Activated CD4-positive, alpha-beta T cell treated with anti-CD3 and anti-CD28 coated beads, Interleukin-2, amount 10 ng/mL, durations not matched to agents 7 days and 5 days (primary cell): ENCODE measurements at places on chromosomes 5 and 9. TPM values are rescaled to one million over a fixed set of nuclear protein-coding genes. Genes with fewer than 3 reads are reported as not detected.

DNA sequence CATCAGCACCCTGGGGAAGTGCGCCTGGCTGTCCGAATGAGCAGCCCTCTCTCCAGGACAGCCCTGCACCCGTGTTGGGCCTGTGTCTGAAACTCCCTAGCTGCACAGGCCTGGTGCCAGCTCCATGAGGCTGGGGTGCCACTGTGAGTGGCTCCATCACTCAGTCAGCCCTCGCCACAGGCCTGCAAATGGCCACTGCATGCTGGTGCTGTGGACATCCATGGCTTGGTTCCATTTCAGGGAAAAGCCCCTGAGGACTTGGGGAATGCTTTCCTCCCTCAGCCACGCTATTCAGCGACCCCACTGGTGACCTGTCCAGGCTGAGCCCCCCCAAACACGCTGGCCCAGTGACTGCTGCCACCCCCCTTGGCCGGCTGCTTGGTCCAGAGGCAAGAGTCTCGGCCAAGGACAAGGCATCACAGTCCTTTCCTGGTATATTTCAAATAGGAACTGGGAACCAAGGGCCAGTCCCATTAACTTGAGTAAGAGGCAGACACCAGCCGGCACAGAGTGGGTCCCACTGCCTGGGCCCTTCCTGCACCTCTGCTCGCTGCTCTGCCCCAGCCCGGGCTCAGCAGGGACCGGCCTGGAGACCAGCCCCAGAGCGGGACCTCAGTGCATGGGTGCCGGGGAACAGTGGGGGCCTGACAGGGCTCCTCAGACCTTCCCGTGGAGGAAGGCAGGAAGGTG, 181.3 kb downstream of the AUH start:
- DNase-seq = no peak

- DNase-seq = no peak
Measured at GRCh38 chr9:70260606-70261005, 1.8 kb downstream of the SMC5 start.

DNA sequence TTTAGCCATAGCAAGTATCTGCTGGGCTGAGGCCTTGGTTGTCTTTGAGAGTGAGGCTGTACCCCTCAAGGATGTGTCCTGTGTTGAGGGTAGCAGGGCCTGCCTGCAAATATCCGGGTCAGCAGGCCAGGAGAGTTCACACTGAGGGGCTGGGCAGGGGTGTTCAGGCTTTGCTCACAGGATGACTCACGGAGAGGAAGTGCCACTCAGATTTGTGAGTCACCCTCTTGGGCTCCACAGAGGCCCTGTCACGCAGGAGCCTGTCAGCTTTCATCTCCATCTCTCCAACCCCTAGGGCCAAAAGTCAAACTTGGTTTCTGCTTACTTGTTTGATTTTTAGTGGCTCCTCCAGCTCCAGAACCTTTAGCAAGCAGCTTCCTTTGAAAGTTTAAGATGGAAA, 211.5 kb downstream of the SEC61B start:
- DNase-seq = peak; percentile 57

DNA sequence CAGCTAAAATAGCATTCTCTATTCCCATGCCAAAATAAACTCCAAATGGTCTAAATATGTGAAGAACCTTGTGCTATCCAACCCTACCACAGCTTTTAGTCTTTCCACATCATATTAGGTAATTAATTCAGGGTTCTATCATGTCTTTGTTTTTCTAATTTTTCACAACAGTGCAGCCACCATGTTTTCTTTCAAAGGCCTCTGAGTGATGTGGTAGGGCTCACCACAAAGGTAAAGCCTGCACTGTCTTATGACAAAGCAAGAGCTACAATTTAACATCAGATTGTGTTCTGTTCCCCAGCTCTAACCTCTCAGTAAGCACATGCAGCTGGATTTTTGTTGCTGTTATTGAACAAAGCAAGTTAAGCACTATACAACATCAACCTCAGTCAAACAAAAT, 52.4 kb downstream of the MEF2C start:
- DNase-seq = peak; percentile 23

- no peak for DNase-seq
Measured at GRCh38 chr5:65030056-65030455, 261.3 kb downstream of the CWC27 start.

DNA sequence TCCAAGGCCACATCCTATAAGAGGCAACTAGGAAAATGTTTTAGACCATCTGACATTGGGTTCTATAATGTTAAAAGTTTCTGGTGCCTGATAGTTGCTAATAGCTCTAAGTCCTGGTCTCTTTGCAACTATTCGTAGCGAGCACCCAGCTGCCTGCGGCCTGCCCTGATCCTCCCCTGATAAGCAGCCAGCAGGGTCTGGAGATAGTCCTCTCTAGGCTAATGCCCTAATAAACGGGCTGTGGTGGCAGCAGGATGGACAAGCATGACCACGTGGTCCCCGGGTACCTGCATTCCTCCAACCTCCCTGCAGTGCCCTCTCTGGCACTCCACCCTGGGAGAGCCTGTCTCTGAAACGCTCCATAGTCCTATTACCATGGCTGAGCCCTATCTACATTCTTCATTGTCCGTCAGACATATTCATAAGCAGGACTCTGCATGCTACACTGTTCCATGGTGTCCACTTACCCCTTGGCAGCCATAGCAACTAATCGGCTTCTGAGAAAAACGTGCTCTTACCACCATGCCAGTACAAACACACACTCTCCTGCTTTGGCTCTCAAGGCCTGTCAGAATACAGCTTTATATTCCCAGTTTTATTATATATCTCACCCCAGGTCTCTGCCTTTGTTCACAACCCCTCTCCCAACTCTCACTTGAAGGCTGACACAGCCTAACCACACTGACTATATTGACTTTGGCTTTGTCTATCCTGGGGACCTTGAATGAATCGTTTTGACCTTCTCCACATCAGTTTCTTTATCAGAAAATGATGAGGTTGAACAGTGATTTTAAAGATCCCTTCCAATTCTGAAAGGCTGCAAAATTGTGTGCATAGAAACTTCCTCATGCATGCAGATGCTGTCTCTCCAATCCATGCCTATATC, 49.9 kb upstream of the DAPK1 start:
- DNase-seq = no peak

DNA sequence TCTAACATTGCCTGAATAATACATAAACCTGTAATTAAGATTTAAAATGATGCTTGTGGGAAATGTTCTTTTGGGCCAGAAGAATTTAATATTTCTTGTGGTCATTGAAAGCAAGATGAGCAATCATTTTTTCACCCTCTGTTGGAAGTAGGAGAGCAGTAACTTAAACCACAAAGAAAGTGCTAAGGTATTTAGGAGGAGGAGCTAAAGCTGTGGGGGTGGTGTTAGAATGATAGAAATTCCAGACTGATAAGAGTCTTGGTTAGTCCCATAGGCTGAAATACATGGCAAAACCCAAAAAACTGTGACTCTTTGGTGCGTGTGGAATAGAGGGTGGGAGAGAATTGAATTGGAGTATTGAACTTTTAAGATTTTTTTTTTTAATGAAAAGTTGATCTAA, 247.0 kb downstream of the YTHDC2 start:
- DNase-seq = no peak

DNA sequence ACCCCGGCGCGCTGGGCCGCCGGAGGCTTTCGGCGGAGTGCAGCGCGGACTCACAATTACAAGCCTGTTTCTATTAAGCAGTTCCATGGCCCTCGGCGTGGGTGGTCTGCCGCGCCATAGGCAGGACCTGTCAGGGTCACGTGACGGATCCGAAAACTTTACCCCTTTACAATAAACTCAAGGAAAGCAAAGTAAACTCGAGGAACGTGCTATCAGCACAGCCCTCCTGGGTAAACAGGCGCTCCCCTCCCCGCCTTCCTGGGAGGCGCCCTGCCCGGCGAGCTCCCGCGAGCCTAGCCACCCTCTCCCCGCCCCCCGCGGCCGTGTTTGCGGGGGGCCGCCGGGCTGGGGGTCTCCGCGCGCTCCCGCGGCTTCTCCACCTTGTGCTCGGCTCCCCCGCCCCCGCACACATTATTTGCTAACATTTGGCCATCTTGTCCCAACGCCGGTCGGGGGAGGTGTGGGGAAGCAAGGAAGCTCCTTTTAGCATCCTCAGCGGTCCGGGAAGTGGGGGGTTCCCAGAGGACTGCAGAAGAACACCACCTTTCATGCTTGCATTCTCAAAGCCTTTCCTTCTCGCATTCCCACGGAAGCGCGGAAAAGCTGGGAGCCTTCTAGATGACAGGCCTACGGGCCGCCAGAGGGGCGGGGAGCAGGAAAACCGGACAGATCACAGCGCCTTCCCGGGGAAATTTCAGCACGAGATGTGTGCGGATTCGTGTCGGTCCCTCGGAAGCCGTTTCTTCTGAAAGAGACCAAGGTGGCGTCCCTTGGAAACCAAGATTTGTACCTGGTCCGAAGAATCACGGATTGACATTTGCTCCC, at the start of gene PTCH1:
Gene PTCH1, minus strand, starts transcription at position 238 of the 825 bp plus-strand sequence.
- DNase-seq = no peak

- no peak for DNase-seq
Measured at GRCh38 chr5:178320281-178320855, 87.8 kb upstream of the PHYKPL start.

GRCh38 chr9:127897193-127897692, 2.2 kb downstream of the ST6GALNAC6 start:
- no peak for DNase-seq

DNA sequence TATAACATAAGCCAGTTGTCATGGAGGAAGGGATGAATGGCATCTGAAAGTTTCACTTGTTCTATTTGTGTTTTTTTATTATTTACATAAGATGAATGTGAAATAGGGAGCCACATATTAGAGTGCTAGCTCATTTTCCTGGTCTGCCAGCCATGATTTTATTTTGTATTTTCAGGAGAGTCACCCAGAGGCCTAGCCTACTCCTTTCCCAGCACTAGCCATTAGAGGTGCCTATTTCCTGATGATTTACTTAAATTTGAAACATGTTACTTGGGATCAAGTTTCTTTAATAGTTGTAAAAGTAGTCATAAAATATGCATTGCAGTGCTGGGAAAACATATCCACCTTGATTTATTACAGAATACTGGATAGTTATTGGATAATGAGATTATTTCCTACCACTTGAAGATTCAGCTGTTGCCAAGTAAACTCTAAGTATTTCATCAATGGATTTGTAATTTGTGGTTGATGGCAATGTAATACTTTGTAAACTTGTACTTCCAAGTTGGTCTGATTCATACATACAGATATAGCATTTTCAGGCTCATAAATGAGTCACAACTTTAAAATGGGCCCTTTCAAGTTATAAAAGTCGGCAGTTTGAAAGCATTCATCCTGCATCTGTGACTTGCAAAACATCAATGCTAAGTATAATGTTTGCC, 50.8 kb downstream of the KCNN2 start:
- DNase-seq = no peak

GRCh38 chr5:88193896-88194295, 74.7 kb downstream of the TMEM161B start:
- no peak for DNase-seq

- no peak for DNase-seq
Measured at GRCh38 chr9:76352026-76352620, 42.1 kb downstream of the RFK start.

DNA sequence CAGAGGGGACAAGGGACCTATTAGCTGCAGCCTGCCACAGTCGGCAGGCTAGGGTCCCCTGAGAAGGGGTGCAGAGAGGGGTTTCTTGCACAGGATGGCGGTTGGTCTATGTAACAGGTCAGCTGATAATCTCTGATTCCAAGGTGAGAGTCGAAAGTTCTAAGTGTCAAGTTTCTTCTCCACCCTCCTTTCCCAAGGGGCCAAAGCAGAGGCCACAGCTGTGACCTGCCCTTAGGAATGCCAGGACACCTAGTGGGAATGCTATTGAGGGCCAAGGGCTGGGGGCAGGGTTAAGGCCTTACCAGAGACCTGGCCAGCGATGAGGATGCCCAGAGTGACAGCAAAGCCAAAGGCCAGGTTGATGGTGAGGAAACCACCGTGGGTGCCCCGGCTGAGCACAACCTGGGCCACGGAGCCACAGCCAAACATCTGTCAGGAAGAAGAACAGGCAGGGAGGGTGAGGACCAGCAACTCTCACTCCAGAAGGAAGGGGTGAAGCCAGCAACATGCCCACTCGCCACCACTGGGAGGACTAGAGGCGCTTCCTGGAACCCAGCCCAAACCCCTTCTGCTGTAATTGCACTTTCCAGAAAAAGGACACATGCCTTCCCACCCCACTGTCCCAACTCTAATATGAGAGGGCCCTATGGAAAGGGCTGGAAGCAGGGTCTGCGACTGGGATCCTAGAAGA, 3.8 kb downstream of the AQP3 start:
- no peak for DNase-seq

DNA sequence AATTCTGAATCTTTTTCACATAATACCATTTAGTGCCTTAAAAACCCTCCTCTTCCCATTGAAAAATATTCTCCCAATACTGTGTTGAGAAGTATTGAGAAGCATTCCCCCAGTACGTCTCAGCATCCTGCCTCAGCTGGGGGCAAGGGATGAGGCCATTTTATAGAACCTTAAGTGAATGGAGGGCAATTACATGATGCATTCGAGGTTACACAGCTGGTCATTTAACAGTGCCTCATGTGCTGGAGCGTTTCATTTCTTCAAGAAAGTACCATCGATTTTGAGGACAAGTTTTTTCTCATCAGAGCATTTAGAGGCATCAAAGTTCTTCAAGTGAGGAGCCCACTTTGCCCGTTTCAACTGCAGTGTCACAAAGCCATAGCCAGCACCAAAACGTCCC, 135.6 kb downstream of the DOCK2 start:
- no peak for DNase-seq

GRCh38 chr9:110048976-110049698, 158.8 kb downstream of the C9orf152 start:
- DNase-seq = peak; percentile 16

DNA sequence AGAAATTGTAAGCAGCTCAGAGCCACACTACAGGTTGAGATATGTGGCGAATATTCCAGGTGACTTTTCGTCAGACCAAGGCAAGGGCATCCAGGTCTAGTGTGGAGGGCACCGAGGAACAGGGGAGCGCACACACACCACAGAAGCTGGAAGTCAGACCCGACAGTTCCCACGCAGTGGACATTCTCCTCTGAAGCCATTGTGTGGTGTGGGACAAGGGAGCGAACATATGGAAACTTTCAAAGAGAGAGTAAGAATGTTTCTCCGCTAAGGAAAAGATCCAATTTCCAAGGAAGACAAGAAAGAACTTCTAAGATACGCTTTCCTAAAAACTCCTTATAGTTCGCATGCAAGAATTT, 141.4 kb upstream of the OTULINL start:
- no peak for DNase-seq

DNA sequence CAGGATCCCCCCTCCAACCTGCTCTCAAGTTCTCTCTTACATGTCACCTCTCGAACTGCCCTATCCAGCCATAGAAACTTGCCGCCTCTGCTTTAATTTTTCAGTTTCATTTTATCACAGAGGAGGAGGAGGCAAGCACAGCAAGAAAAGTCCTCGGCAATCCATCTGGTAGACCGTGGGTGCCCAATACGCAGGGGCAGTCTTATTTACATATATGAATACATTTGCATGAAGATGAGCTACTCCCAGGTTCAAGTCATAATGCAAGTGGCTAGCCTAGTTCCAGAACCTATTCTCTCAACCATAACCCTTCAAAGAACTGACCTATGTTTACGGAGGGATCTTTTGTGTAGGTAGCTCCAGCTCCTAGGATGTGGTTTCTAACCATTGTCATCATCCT, 223.2 kb upstream of the PANK3 start:
- DNase-seq = no peak

Gene IL6ST
- total RNA-seq = 117 TPM

Gene RASGEF1C
- total RNA-seq = not detected

Gene GBA2
- total RNA-seq = 44.1 TPM

Gene NADK2
- total RNA-seq = 10.3 TPM

Gene SLC34A3
- total RNA-seq = not detected
